ENCODE measurements at places on chromosomes 4 and X. TPM values are rescaled to one million over a fixed set of nuclear protein-coding genes. Genes with fewer than 3 reads are reported as not detected.

DNA sequence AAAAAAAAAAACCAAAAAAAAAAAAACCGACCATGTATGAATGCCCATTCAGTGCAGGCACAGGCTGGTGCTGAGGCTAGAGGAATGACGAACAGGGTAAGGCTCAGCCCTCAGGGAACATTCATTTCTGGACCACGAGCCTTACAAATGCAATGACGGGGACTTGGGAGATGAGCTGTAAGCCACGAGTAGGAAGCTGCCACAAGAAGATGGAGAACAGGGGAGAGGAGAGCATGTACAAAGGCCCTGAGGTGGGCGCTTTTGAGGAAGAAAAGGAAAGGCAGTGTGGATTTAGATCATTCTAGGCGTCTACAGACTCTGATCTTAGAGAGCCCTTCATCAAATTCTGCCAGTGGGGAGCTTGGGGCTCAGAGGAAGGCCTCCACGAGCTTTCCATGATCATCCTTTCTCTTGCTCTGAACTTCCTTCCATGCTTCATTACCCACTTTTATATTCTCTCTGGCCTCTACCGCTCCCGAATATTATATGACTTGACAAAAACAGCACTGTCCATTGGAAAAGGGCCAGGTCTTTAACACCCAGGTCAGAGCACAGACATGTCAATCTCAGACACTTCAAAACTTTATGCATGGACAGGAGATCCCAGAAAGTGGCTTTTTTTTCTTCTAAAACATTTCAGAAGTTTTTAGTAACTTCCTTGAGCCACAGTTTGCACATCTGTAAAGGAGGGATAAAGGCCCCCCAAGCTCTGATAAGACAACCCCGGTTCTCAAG is 3.3 kb upstream of the ZNF518B start:
- no peak for ATAC-seq

DNA sequence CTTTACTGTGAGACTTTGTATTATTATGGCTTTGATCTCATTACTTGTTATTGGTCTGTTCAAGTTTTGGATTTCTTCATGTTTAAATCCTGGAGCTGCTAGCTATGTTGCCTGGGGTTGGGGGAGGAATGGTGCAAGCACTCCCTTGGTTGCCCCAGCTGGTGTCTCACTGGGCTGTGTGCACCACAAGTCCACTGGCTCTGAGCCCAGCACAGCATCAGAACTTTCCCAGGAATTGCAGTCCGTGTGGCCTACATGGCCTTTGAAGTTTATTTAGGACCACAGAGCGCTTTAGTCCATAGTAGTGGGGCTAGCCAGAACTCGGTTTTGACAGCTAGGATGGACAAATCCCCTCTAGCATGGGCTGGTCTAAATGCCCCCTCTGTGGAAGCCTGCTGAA is 278.8 kb upstream of the RPS6KA3 start:
- no peak for ATAC-seq

DNA sequence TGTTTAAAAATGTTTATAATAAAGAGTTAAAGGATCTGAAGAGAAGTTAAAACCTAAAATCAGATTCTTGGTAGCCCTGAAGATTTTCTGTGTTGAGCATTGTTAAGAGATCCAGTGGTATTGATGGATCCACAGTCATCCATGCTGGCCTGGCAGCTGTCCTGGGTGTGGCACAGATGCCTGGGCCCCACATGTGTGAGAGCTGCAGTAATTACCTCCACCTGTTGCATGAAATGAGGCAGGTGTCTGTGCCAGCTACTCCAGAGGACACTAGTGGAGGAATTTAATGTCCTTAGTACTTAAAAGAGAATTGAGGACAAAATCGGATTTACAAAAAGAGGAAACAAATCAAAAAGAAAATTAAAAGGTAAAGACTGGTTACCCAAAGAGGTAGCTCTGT is 44.0 kb downstream of the MGST2 start:
- no peak for ATAC-seq

DNA sequence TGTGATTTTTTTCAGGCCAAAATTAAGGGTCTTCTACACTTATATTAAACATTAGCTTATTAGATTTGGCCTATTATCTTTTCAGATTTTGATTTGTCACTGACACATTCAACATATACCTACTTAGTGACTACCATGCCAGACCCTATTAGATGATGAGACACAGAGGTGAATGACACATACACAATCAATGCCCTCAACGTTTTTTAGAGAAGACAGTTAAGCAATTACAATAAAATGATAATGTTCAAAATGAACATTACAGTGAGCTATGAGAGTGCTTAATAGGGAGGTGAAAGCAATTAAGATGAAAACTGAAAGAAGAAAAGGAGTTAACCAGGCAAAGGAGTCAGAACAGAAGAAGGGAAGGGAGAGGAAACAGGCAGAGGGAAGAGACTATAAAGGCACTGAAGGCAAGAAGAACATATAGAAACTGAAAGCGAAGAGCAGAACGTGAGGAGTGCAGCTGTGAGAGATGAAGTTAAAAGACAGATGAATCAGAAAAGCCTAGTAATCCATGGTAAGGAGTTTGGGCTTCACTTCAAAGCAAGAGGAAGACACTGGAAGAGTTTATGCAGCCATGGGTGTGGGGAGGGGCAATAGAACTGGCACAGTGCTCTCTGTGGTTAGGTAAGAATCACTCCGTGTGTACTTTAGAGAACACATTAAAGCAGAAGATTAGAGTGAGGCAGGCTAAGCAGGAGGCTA is 119.0 kb downstream of the REELD1 start:
- ATAC-seq, result peak; percentile 89

PDE6B gene
- 0.88 TPM for total RNA-seq

GRK4 gene
- total RNA-seq, result 2.0 TPM

GRCh38 chrX:48835524-48836329 is at the start of gene PCSK1N:
Gene PCSK1N, minus strand, starts transcription at chrX:48835610. Its CDS starts 78 bp downstream, at chrX:48835532.
- ATAC-seq, result peak; percentile 10

STK32B gene
- 0.28 TPM for total RNA-seq

DNA sequence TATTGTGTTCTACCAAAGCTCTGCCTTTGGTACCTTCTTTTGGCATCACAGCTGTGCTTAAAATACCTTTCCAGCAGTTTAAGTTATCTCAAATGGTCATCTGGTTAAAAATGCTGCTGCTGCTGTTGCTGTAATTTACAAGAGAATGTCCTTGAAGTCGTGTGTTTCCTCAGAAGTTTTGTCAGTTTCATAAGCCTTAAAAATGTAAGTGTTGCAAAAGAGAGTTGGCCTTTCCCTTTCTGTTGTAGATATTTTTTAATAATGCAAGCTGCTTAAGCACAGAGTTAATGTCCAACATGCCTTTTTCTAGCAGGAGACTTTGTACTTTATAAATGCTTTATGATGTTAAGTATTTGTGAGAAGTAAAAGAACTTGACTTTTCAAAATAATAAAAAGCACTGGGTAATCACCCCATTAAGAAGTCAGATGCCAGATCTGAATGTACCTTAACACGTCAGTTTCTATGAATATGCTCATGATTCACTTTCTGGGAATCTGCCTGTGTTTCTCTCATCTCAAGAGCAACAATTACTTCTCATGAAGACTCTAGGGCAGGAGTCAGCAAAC is 35.3 kb upstream of the TENM3 start:
- peak; percentile 68 for ATAC-seq

DNA sequence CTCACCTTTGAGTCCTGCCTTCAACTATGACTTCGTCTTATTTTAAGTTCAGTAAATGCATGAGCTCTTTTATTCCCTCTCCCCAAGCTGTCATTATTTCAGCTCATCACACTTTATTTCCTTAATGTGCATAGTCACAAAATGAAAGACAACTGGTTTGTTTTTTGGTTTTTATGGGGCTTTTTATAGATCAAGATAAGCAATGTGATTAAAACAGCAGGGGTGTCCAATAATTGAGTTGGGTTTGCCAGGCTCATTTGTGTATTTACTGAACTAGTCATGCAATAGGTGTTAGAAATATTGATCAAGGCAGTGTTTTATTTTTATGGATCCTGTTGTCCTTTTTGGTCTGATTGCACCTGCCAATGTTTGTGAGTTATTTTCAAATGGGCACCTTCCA is 102.2 kb downstream of the FRMPD4 start:
- no peak for ATAC-seq

CYSLTR1 gene
- 0.52 TPM for total RNA-seq

GRCh38 chrX:130746709-130747342 is 156.2 kb downstream of the ENOX2 start:
- no peak for ATAC-seq

- ATAC-seq, result no peak
Observed at GRCh38 chr4:174847801-174848427, 18.9 kb upstream of the GLRA3 start.

SLC26A1 gene
- total RNA-seq, result not detected

LDOC1 gene
- 6.5 TPM for total RNA-seq

DNA sequence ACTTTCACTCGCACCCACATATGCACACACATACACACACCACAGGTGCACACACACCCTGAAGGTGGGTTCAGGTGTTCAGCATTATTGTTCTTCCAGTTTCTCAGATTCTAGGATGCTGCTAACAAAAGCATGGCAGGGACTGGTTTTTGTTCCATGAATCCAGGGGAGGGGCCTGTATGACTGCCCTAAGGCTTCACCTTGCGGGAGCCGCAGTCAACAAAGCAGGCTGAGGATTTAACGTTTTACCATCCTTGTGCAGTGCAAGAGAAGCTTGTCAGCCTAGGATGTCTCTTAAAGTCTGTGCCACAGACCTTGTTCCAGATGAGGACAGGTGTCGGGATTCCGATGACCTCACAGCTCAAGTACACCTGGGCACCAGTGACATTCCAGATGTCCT is 61.8 kb downstream of the POLR2B start:
- no peak for ATAC-seq

GRCh38 chr4:84651499-84651898 is 68.6 kb downstream of the CDS1 start:
- no peak for ATAC-seq

DNA sequence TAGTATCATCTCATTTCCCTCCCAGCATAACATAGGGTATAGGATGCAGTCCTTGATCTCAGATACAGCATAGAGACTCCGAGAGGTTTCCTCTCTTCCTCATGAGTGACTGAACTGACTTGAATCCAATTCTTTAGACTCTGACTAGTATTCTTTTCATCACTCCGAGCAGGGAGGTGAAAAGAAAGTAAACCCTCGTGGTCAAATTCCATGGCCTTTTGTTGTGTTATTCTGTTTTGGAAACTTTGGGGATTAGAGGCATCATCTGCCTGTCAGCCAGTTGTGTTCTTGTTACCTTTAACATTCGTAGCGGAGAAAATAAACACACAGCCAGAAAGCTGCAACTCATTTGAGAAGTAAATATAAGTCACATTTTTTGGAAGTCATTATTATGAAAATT is 206.6 kb downstream of the ARHGAP10 start:
- ATAC-seq, result no peak

DNA sequence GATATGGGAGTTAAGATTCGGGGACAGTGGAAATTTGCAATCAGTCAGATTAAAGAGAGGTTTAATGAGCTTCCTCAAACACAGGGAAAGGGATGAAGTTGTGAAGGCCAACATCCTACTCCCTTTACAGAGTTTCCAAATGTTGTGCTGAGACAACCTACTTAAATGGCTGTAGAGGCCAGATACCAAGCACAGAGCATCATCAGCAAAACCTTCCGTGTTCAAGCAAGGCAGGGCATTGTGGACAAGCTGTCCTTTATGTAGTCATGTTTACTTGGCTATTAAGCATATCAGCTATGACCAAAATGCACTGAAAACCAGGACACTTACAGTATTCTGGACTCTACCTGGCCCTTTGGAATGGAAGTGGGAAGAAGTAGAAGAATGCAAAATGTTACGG is 197.3 kb downstream of the DMD start:
- no peak for ATAC-seq

NUDT10 gene
- total RNA-seq, result not detected

SPARCL1 gene
- total RNA-seq, result 31.0 TPM

DNA sequence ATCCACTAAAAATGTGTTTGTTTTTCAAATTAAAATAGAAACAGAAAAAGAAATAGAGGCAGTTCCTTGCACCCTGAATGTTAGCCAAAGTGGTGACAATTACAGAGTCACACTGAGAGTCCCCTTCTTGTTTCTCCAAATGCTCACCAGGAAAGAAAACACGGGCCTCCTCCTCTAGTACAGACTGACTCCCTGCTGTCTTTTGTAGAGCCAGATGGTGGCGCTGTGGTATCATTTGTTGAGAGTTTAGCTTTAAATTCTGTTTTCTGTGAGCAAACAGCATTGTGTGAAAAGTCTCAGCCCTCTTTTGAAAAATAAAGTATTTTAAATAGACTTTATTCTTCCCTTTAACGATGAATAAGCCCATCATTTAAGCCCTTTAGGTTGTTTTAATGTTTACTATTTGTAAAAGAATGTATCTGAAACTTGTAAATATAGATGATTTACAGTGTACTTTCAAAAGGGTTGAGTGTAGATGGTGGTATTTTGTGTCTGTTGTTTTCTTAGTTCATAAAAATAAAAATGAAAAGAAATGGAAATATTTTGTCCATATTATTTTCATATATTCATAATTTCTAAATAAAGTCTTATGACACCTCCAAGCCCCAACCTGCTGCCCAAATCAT is 36.9 kb upstream of the ATOH1 start:
- peak; percentile 70 for ATAC-seq

DNA sequence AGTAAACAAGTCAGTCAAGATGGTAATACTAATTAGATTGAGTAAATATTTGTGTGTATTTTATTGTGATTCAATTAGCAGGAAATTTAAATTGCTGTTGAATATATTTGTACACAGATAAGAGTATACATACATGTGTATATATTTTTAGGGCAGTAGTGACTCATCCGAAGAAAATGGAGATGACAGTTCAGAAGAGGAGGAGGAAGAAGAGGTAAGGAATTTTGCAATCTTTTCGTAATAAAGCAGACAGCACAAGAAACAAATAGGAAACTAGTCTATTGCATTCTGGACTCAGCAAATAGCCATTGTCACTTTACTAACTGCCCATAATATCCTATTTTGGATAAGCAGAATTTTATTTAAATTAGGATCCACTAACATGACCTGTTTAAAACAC is 6.6 kb downstream of the IBSP start:
- ATAC-seq, result no peak

- ATAC-seq, result no peak
Observed at GRCh38 chr4:73801692-73802091, 34.8 kb upstream of the CXCL6 start.

KIF4A gene
- 9.4 TPM for total RNA-seq

DNA sequence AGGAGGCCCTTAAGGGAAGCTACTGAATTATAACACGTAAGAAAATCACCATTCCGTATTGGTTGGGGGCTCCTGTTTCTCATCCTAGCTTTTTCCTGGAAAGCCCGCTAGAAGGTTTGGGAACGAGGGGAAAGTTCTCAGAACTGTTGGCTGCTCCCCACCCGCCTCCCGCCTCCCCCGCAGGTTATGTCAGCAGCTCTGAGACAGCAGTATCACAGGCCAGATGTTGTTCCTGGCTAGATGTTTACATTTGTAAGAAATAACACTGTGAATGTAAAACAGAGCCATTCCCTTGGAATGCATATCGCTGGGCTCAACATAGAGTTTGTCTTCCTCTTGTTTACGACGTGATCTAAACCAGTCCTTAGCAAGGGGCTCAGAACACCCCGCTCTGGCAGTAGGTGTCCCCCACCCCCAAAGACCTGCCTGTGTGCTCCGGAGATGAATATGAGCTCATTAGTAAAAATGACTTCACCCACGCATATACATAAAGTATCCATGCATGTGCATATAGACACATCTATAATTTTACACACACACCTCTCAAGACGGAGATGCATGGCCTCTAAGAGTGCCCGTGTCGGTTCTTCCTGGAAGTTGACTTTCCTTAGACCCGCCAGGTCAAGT is 6.9 kb upstream of the MSANTD1 start:
- no peak for ATAC-seq

All from esophagus mucosa (tissue), 1 donor.